ENCODE measurements at places on chromosomes 6 and 20.

- peak; percentile 43 for DNase-seq
Measured at GRCh38 chr20:10671919-10672623, 1.7 kb downstream of the JAG1 start.

DNA sequence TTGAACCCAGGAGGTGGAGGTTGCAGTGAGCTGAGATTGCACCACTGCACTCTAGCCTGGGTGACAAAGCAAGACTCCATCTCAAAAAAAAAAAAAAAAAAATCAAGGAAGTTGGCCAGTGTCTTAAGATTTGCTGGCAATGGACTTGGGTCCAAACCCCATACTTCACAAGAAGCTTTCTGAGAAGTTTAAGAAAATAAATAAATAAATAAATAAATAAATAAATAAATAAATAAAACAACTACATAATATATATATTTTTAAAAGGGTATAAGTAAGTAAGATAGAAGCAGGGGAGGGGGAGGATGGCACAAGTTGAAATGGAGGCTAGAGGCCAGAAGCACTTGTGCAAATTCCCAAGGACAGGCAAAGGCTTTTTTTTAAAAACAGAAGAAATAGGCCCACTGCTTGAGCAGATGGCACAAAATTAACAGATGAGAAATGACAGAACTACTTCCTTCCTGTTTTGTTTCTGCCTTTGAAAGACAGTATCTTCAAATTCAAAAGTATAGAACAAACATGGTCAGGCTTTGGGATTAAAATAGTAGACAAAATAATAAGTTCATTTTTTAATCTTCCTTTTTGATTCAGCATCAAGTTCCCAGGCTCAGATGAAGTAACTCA lies 287.7 kb downstream of the ALDH8A1 start:
- DNase-seq, result no peak

DNA sequence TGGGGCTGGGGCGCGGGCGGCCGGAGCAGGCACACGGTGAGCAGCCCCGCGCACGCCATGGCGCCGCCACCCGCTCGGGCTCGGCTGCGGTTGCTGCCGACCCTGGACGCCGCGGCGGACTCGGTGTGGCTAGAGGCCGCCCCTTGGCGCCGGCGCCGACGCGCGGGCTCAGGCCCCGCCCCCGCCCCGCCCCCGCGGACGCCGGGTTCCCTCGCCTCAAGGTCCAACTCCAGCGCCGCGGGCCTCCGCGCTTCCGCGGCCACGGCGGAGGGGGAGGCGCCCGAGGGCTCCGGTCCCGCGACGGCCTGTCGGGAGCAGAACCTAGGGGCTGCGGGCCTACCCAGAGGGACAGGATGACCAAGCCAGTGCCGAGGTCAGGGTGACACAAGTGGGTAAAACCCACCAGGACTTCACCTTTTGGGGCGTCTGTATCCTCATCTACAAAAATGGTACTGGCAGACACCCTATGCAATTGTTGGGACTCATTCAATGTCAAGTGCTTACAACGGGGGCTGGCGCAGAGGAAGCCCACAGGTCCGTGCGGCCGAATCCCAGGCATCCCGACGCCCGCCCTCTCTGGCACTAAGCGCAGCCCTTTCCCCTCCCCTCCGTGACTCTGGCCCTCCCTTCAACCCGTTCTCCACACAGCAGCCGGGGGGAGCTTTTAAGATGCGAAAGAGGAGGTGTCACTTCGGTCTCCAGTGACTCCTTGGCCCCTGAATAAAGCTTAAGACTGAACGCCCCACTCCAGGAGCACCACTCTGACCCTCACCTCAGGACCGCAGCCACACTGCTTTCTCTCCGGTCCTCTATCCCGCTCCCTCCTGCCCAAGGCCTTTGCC lies at the start of gene NECAB3:
NECAB3 (minus strand) TSS at position 135 of the 842 bp plus-strand sequence; CDS start at position 59, 76 bp downstream.
- peak; percentile 58 for DNase-seq

DNA sequence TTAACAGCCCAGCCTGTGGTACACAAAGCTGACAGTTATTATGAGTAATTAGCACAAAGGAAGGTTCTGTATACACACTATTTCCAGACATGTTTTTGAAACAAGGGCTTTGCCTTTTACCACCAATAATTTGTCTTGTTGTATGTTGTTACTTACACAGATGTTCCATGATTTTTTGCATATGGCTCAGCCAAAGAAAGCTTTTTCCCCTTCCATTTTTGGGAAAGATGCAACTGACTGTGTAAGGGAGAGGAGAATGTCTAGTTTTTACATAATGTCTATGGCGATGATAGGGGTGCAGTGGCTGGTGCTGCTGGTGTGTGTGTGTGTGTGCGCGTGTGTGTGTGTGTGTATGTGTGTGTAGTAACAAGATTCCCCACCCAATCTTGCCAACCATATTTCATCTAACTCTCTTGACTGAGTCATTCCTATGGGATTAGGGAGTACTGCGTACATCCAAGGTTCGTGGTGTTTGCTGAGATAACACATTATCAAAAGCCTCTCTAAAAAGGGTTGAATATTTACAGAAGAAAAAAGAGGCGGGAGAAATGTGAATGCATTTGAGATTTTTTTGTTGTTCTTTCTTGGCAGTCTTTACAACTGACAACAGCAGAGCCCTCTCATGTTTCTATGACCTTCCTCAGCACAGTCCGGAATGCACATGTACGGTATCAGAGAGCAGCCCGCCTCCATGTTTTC lies 192.2 kb downstream of the GMPR start:
- no peak for DNase-seq

GRCh38 chr6:12165297-12165696 lies 124.9 kb upstream of the EDN1 start:
- DNase-seq, result no peak

GRCh38 chr20:57476084-57476526 lies 48.8 kb downstream of the CTCFL start:
- DNase-seq, result peak; percentile 75

- peak; percentile 28 for DNase-seq
Measured at GRCh38 chr6:3966426-3966825, 112.5 kb downstream of the FAM217A start.

DNA sequence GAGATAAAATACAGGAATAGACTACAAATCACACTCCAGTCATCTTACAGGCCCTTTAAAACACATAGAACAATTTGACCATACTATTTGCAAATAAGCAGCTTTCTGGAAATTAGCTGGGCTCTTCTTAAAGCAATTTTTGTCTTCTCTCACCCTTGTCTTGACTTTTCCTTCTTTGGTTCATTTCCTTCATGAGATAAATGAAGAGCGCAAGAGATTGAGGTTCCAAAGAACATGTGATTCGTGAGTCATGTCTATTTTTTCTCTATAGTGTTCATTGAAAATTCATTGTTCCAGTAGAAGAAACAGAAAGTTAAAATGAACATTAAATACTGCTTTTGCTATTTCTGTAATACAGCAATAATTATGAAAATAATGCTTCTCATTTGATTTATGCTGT lies 33.9 kb downstream of the PRDM1 start:
- DNase-seq, result no peak

GRCh38 chr6:124870611-124871459 lies 91.4 kb upstream of the RNF217 start:
- peak; percentile 14 for DNase-seq

DNA sequence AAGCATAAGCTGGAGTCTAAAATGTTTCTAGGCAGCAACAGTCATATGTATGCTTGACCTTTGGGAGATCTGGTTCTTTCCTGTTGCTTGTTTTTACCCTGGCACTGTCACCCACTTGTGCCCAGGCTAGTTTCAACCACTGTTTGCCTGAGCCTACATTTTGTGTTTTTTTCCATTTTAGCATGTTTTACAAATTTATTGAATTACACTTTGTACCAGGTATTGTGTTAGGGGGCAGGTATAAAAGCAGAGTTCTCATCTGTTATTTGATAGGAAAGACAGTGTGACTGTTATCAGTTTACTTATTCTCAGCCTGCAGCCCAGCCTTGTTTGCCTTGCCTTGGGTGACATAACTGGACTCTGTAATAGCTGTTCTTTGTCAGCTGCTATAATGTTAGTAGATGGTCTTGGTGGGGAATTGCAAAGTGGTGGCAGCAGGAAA lies 147.0 kb downstream of the CDKAL1 start:
- DNase-seq, result no peak

DNA sequence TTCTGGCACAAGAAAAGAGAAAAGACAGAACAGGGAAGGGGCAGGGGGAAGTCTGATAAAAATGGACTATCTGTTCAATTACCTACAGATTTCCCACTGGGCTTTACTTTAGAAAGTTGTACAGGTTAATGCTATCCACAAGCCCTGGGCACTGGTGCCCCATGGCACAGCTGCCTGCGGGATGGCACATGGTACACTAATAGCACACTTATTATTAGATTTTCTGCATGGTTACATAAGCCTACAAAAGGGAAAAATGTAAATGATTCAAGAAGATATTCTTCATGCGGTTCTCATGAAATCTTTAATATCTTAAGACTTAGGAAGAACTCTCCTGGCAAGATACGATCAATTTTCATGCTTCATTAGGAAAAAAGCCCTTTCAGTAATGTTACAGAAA lies 137.5 kb downstream of the GMPR start:
- no peak for DNase-seq

GRCh38 chr6:85412911-85413430 lies 36.9 kb upstream of the NT5E start:
- DNase-seq, result no peak

GRCh38 chr6:157779705-157780604 lies 43.1 kb upstream of the SNX9 start:
- DNase-seq, result no peak

- no peak for DNase-seq
Measured at GRCh38 chr6:134934793-134935485, 15.0 kb downstream of the ALDH8A1 start.
